ENCODE measurements at places on chromosomes 13 and 19.

- DNase-seq: no peak
These were observed 112.2 kb downstream of the NDFIP2 start for GRCh38 chr13:79593121-79593520.

DNA sequence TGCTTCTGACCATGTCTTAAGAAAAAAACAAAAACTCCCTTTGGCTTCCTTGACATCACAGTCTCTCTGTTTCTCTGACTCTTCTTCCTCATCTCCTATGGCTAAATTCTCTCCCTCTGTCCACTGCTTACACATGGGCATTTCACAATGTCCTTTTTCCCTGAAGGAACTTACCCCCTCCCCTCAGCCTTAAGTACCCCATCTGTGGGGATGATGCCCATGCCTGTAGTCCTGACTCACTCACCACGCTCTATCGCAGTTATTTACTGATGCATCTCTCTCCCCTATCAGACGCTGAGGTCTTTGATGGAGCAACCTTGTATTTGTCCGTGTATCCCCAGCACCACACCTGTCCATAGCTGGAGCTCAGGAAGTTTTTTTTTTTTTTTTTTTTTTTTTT lies 32.4 kb downstream of the ACTN4 start:
- DNase-seq: no peak

- DNase-seq: no peak
These were observed 202.9 kb downstream of the USP12 start for GRCh38 chr13:26968431-26969341.

DNA sequence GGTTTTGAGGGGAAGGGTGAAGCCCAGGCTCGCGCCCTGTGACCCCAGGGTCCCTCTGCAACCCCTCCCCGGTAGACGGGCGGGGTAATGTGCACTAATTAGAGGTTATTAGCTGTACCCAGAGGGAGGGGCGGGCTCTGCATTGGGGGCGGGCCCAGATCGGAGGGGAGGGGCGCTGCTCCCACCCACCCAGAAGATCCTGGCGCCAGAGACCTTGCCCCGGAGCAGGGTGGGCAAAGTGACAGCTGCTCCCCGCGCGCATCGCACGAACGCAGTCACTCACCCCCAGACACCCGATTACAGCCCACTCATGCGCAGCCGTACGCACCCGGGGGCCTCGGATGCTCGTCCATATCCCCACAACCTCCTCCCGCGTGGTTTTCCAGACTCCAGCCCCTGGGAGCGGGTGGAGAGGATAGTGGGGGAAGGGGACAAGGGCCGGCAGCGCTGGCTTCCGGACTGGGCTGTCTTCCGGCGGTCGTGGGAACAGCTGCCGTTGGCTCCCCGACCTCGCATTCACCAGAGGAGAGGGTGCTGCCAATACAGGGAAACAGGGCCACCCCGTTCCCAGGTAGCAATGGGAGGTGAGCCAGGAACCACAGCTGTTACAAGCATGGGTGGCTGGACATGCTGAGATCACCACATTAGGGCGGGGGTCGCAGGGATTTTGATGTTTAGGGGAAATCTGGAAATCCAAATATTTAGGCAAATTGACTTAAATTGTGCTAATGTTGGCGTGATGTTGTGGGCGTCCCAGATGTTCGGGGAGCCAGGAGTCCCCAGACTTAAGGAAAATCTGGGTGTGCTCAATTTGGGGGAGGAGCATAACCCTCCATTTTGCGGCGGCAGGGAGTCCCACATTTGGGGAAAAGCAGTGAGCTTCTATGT lies 2.9 kb upstream of the HOOK2 start:
- DNase-seq: no peak

- no peak for DNase-seq
These were observed 55.4 kb upstream of the RNF113B start for GRCh38 chr13:98232456-98232855.

DNA sequence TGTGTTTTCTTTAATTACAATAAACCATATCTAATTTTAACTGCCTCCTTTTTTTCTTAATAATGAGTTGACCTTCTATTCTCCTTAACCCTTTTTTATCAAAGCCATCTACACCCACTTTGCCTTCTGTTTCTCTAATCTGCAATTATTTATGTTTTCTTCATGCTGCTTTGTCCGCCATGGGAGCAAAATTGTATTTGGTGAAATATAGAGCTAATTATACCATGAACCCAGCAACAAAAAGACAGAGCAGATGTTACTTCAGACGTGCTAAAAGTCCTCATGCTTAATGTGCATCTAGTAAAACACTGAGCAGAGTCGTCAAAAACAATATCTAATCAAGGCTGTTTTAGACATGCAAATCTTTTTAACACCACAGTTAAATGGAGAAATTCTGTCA lies 264.7 kb downstream of the DACH1 start:
- DNase-seq: no peak

GRCh38 chr13:109821103-109821502 lies 34.7 kb upstream of the IRS2 start:
- no peak for DNase-seq

DNA sequence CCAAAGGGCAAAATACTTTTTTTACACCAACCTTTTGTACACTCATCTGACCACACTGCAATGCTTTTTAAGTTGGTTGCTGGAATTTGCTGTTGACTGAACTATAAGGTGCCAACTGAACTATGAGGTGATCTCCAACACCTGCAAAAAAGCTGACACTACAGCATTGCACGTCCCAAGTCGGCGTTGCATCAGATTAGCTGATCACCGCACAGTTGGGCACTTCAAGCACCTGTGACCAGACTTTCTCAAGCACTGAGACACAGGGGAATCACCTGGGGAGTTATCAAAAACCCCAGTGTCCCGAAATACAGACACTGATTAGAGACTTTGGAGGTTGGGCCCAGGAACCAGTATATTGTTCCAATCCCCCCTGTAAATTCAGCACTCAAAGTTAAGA lies 1.1 kb downstream of the NLRP11 start:
- no peak for DNase-seq

DNA sequence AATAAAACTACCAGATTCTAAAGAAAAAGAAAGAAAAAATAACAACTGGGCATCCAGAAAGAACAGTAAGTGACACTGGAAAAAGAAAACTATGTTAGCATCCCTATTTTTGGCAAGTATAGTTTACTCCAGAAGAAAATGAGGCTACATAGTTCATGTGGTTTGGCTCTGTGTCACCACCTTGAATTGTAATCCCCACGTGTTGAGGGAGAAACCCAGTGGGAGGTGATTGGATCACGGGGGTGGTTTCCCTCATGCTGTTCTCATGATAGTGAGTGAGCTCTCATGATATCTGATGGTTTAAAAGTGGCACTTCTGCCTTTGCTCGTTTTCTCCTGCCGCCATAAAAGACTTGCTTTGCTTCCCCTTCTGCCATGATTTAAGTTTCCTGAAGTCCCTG lies 76.9 kb downstream of the ITGBL1 start:
- peak; percentile 65 for DNase-seq

GRCh38 chr19:482186-483041 lies 13.9 kb upstream of the MADCAM1 start:
- no peak for DNase-seq

DNA sequence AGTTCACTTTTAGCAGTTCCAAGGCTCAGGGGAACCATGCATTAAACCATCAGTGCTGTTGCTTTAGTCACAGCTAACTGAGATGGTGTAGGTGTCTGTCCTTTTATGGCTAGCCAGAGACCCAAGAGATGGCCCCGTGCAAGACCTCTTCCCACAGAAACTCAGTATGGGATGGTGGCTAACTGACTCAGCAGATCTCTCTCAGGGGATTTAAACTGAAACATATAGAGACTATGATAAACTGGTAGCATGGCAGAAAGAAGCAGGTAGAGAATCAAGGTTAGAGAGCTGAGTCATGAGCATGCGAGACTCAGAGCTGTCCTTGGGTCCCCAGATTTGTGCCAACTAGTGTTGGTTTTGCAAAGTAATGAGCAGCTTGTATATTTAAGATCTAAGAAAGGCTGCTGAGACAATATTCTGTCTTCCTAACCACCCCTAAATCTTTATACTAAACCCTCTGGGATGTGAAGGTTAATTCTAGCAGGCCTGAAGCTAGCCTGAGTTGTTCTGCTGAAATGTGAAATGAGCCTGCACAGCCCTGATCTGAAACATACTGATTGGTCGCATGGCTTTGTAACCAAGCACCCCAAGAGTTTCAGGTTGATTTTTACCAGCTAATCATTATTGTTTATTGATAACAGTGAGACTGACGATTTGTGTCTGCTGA lies 6.5 kb upstream of the SCEL start:
- no peak for DNase-seq

DNA sequence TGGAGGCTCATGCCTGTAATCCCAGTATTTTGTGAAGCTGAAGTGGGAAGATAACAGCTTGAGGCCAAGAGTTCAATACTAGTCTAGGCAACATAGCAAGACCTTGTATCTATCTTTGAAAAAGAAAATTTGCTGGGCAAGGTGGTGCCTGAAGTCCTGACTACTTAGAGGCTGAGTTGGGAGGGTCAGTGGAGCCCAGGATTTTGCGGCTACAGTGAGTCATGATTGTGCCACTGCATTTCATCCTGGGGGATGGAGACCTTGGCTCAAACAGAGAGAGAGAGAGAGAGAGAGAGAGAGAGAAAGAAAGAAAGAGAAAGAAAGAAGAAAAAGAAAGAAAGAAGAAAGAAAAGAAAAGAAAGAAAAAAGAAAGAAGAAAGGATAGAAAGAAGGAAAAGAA lies 1872.3 kb upstream of the PCDH20 start:
- no peak for DNase-seq

GRCh38 chr19:6414793-6415590 lies 9.6 kb downstream of the KHSRP start:
- DNase-seq: no peak

DNA sequence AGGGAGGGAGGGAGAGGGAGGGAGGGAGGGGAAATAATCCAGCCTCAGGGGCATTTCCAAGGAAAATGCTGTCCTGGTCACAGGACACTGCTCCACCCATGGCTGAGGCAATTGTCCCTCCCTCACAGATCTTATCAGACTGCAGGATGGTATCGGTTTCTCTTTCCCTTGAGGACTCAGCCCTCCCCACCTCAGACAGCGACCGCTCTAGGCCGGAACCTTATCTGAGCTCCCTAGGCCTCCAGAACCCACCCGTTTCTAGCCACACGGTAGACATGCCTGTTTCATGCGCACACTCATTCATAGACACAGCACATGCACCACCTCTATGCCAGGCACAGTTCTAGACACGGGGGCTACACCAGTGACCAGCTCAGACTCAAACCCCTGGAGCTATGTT lies 10.0 kb upstream of the IZUMO2 start:
- no peak for DNase-seq

- no peak for DNase-seq
These were observed 71.8 kb downstream of the TBC1D4 start for GRCh38 chr13:75410207-75410606.

DNA sequence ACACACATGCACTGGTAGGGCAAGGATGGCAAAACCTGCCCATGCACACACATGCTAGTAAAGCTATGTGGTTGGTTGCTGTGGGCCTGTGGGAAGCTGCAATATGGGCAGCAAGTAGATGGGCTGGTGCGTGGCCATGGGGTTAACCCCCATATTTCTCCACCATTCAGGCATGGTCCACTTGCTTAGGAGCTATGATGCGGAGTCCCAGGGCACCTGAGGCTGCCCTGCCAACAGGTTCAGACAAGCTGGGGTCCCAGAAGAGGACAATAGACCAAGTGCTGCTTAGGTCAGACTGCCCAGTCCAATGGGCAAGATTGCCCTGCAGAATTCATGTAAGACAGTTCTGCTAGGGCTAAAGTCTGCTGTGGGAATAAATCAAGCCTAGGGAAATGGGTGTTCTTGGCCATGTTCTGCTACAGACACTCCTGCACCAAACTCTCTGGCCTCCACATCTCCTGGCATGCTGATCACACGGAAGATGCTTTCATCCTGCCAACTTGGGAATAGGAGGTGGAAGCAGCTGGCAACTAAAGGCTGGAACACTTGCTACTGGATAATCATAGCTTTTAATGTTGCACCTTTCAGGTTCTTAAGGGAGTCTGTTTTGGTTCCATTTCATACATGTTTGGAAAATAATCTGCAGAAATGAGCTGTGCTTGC lies 646.3 kb upstream of the SLITRK1 start:
- DNase-seq: no peak

DNA sequence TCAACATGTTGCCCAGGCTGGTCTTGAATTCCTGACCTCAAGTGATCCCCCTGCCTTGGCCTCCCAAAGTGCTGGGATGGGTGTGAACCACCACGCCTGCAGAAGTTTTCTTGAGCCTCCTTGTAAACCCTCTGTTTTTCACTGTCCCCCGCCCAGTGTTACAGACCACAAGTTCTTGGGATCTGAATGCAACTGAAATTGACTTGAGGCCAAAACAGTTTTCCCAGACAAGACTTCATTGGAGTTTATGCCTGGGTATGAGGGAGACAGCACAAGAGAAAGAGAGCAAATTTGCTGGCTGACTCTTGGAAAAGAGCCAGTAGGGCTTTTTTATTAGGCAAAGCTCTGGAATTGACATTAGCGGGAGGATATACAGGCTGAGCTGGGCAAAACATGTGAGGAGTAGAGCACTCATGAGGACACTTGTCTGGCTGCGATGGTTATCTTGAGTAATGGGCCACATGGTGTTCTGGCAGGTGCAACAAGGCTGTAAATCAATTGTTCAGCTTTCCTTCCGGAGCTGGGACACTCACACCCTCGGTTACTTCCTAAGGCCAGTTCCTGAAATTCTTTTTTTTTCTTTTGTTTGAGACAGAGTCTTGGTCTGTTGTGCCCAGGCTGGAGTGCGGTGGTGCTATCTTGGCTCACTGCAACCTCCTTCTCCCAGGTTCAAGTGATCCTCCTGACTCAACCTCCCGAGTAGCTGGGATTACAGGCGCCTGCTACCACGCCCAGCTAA lies 12.7 kb upstream of the HNRNPL start:
- no peak for DNase-seq

GRCh38 chr19:46713781-46714443 lies 3.0 kb downstream of the PRKD2 start:
- no peak for DNase-seq

GRCh38 chr19:50300814-50301606 lies 28.2 kb downstream of the KCNC3 start:
- peak; percentile 65 for DNase-seq

- DNase-seq: no peak
These were observed 15.8 kb downstream of the MICOS13 start for GRCh38 chr19:5664515-5664914.

DNA sequence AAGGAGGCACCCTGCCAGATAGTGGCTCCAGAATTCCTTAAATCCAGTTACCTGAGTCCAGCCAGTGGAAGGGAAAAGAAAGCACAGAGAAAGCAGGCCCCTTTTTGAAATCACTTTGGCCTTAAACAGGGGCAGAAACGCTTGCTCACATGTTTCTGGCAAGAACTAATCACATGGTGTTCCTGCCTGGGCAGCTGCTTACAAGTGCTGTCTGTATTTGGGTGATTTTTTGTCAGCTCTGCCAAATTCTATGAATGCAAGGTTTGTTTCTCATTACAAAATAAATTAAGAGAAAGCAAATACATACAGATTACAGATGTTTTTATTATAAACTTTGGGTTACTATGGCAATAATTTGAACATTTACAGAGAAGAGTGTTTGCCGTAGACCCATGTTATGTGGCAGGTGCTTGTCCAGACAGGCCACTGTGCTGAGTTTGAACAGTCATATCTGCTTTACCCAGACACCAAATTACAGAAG lies 1237.8 kb downstream of the SLITRK5 start:
- DNase-seq: no peak

- no peak for DNase-seq
These were observed 38.4 kb upstream of the NANOS3 start for GRCh38 chr19:13838435-13839129.

GRCh38 chr13:95457294-95457693 lies 95.2 kb upstream of the CLDN10 start:
- no peak for DNase-seq

- no peak for DNase-seq
These were observed 211.9 kb downstream of the FGF9 start for GRCh38 chr13:21882766-21883165.

- peak; percentile 63 for DNase-seq
These were observed 12.3 kb downstream of the HRC start for GRCh38 chr19:49142866-49143335.

GRCh38 chr19:5341981-5342380 lies 1.4 kb upstream of the PTPRS start:
- no peak for DNase-seq
